ENCODE measurements at places on chromosomes 5 and 9. TPM values are rescaled to one million over a fixed set of nuclear protein-coding genes. Genes with fewer than 3 reads are reported as not detected.

DNA sequence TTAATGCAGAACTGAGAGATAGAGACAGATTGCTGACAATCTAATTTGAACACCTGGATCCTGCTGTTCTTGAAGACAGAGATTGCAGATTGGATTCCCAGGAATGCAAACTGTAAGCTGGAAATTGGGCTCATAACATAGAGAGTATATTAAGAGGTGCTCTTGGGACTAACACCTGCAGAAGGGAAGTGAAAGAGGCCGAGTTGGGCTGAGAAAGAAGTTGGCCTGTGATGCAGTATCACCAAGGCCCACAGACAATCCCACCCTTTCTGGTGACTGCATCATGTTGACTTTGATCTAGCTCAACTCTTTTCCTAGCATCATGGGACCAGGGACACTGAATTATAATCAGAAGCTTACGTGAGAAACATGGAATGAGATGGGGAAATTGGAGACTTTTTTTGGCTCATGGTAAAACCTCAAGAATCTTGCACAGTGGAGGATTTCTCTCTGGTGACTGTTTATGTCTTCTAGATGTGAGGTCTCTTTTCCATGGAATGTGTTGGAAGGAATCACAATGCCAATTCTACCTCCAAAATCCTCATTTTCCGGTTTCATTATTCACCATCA lies 36.5 kb upstream of the NUDT12 start:
- no peaks in the 10 kb centered on the region for H3K27me3 ChIP-seq
- H3K4me1 ChIP-seq: no peaks in the 10 kb centered on the region
- DNase-seq: no peak
- no peaks in the 10 kb centered on the region for H3K36me3 ChIP-seq

GRCh38 chr9:93807166-93808074 lies 147.7 kb downstream of the BARX1 start:
- no peak overlapping the region for H3K27ac ChIP-seq
- H3K4me1 ChIP-seq: no peaks in the 10 kb centered on the region
- H3K36me3 ChIP-seq: no peaks in the 10 kb centered on the region
- H3K4me3 ChIP-seq: no peak overlapping the region
- no peak for DNase-seq
- peaks cover 6% of the 10 kb centered on the region for H3K27me3 ChIP-seq

DNA sequence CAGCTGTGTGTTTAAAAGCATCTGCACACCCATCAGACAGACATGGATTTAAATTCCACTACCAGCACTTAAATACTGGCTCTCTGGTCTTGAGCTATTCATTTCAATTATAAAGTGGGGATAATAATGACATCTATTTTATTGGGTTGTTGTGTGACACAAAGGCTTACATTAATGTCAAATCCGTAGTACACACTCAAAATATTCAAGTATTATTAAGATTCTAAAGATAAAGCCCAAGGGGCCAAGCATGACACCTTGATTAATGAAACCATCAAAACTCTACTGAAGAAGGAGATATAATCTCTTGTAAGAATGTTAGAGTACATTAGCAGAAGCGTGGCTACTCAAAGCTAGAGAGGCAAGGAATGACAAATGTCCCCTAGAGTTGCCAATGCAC lies 743.0 kb downstream of the KCTD16 start:
- no peaks in the 10 kb centered on the region for H3K27me3 ChIP-seq
- no peak for DNase-seq
- H3K4me3 ChIP-seq: no peak overlapping the region
- H3K36me3 ChIP-seq: no peaks in the 10 kb centered on the region

- no peak for DNase-seq
- no peaks in the 10 kb centered on the region for H3K4me1 ChIP-seq
- H3K4me3 ChIP-seq: no peak overlapping the region
- H3K27ac ChIP-seq: no peak overlapping the region
Observed at GRCh38 chr5:123134653-123135181, 45.7 kb downstream of the PRDM6 start.

The KIF4B gene
- total RNA-seq: 0.16 TPM

DNA sequence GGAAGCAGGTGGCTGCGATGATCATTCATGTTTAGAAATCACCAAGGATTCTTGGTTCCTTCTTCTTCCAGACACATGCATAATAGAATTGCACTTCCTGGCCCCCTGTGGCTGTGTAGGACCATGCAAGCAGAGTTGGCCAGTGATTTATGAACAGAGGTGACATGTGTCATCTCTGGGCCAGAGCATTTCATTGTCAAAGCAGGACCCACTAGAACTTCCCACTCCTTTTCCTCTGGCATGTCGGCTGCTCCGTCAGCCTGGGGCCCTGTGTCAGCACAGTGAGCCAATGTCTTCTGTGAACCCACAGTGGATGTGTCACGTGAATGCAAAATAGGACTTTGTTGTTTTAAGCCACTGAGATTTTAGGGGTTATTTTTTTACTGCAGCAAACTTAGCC lies 59.2 kb downstream of the HSD17B3 start:
- no peak overlapping the region for H3K4me3 ChIP-seq
- H3K4me1 ChIP-seq: no peaks in the 10 kb centered on the region
- no peaks in the 10 kb centered on the region for H3K27me3 ChIP-seq
- no peaks in the 10 kb centered on the region for H3K36me3 ChIP-seq

All from sigmoid colon (tissue), 7 donors.